NCI-H2107 (cell line): ENCODE measurements at places on chromosomes 2 and 18.

DNA sequence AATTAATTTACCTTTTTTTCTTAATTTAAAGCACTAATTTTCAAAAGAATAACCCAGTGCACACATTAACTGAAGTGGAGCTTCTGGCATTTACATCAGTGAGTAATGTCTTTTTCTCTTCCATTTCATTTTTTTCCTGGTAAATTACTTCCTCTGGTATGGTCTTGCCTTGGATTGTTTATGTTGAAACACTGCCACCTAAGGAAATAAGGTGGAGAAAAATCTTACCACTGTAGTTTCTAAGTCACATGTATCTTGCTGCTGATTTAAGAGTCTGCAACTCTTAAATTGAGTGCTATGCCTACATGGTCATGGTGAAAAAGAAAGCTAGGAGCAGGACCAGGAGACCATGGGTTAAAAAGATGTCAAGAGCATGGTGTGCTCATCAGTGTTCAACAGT lies 51.0 kb downstream of the TTC27 start:
- no peak for DNase-seq

GRCh38 chr2:24125956-24126355 lies 2.7 kb downstream of the FAM228B start:
- DNase-seq, result no peak

GRCh38 chr2:217922101-217923006 lies 80.4 kb downstream of the TNS1 start:
- DNase-seq, result no peak

DNA sequence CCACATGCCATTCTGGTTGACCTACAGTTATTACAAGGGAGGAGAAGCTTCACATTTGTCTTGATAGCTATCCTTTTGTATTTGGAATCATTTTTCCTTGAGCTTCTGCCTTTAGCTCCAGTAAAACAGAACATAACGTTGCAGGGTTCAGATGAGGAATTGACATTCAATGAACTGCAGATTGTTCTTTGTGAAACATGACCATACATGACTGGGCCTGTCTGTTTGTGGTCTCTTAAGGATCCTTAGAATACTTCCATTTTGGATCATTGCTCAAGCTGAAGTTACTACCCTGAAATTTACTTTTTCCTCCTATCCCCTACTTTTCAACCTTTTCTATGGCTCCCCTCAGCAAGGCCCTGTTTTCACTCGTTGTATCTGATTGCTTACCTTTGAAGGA lies 1281.7 kb upstream of the CELF4 start:
- no peak for DNase-seq

GRCh38 chr2:37767046-37767445 lies 95.6 kb upstream of the CDC42EP3 start:
- no peak for DNase-seq

DNA sequence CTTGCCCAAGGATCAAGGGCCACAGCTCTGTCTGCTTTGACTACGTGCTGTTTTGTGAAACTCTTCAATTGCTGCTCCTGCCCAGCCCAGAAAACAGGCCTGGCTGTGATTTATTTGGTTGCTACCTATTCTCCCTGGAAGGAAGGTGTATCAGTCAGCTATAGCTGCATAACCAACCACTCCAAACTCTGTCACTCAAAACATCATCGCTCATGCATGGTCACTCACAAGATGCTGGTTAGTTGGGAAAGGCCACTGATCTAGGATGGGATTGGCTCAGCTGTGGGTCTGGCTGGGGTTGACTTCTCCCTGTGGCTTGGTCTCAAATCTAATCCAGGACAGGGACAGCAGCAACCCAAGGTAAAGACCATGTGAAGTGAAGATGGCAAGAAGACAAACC lies 14.6 kb downstream of the TEX51 start:
- no peak for DNase-seq

DNA sequence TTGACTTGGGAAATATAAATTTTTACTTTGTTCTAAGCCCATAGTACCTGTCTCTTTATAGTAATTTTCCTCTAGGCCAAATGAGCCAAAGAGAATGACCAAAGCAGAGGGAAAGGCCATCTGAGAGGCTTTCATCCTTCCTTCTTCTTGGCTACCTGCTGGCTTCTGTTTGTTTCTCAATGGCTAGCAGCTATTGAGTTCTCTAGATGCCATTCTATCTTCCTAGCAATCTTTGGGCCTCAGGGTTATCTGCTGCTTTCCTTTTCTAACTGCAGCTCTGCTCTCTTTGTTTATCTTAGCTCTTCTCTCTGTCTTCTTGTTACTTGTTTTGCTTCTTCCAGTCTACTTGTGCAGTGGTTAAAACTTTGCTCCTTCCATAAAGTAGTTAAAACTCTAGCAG lies 601.1 kb upstream of the NRXN1 start:
- DNase-seq, result no peak

- no peak for DNase-seq
These were observed 10.7 kb upstream of the RBM45 start for GRCh38 chr2:178101321-178102079.

DNA sequence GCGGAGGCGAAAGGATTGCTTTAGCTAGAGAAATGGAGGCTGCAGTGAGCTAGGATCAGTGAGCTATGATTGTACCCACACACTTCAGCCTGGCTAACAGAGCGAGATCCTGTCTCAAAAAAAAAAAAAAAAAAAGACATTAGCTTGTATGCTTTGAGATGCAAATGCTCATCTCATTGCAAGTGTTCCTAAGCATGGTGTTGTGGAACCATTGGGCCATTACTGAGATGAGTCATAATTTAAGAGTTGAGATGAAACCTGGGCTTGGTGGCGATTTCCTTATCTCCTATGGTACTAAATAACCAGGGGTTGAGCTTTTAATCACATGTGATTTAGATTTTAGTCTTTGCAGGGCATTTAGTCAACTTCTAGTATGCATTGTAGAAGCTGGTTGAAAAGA lies 2.2 kb downstream of the PLEKHA3 start:
- no peak for DNase-seq

GRCh38 chr2:207663870-207664545 lies 38.8 kb upstream of the METTL21A start:
- peak; percentile 17 for DNase-seq

DNA sequence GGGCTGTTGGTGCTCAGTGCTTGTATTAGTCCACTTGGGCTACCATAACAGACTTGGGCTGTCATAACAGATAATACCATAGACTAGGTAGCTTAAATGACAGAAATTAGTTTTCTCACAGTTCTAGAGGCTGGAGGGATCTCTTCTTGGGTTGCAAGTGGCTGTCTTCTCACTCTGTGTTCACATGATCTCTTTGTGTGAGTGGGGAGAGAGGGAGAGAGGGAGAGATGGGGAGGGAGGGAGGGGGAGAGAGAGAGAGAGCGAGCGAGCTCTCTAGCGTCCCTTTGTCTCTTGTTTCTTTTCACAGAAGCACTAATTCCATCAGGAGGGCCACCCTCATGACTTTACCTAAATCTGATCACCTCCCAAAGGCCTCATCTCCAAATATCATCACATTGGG lies 4.5 kb upstream of the XRCC5 start:
- DNase-seq, result no peak

DNA sequence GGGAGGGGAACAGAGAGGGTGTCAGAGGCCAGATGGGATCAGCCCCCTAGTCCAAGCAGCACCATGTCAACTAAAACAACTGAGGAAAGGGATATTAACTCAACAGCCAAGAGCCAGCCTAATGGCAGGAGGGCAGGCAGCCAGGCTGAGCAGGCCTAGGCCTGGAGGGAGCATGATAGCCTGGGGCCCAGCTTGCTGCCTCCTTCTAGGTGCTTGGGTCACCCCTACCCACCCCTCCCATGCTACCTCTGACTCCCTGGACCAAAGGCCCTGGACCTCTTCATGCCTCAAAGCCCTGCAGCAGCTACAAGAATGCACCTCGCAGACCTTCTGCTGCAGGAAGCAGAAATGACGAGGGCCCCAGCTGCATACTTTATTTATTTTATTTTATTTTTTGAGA lies 22.1 kb upstream of the TNS1 start:
- DNase-seq, result no peak

GRCh38 chr2:204325468-204325867 lies 219.8 kb upstream of the PARD3B start:
- DNase-seq, result peak; percentile 61

DNA sequence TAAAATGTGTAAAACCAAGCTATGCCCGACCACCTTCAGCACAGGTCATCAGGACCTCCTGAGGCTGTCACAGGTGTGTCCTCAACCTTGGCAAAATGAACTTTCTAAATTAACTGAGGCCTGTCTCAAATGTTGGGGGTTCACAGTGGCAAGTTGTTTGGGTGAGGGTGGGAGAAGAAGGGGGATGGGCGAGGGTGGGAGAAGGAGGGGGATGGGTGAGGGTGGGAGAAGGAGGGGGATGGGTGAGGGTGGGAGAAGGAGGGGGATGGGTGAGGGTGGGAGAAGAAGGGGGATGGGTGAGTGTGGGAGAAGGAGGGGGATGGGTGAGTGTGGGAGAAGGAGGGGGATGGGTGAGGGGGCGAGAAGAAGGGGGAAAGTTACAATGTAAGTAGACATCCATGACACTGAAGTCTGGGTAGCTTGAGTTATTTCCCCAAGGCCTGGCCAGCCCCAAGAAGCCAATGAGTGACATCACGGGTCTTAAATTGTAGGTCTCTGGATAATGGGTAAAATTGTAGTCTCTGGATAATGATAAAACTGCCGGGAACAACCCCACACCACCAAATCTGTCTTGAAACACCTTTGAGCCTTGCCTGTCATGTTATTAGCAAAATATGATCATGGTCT lies 56.3 kb downstream of the TIMM21 start:
- DNase-seq, result no peak

DNA sequence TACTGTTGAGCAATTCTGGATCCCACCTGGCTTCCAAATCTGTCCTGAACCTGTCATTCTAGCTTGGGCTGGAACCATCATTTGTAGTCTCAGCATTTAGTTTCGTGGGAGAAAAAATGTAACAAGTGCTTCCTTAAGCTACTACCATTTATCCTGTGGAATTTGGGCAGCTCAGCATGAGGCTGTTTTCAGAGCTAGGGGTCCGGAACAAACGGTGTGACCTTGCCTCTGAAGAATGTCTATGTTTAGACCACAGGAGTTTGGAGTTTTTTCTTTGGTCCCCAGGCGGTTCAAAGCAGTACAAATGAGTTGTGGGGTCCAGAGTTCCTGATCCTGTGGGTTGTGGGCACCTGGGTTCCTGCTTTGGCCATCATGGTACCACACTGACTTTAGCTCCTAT lies 59.1 kb upstream of the TMEM178A start:
- DNase-seq, result no peak

GRCh38 chr2:210267698-210268097 lies 42.5 kb upstream of the ACADL start:
- DNase-seq, result no peak

DNA sequence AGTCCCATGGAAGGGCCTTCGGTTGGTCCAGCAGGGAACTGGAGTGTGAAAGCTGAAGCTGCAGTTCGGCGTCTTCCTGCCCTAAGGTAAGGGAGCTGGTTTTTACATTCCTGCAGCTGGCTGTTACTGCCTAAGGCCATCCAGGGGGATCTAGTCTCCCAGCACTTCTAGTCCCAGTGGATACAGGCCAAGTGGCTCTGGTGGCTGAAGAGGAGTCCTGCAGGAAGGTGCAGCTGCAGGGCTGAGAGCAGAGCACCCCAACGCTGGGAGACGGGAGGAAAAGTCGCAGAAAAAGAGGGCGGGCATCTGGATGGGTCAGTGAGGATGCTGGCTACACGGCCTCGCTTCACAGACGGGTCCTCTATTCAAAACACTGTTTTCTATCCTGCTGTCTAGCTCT lies 225.0 kb upstream of the HS6ST1 start:
- DNase-seq, result no peak

DNA sequence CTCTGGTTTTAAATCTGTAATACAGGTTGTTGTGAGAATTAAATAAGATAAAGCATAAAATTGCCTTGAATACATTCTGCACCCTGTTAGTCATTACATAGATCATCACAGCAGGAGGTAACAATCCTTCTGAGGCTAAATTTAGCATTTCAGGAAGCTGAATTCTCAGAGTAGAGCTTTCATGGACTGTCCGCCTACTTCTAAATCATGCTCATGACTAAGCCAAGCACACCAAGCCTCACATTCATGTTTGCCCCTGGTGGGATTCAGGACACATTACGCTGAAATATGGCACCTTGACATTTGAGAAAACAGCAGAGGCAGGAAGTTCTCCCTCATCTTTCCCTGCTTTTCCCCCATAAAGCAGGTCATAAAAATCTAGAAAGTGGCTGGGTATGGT lies 16.6 kb upstream of the PIK3C3 start:
- no peak for DNase-seq

GRCh38 chr2:156459720-156460119 lies 23.5 kb downstream of the GPD2 start:
- no peak for DNase-seq

DNA sequence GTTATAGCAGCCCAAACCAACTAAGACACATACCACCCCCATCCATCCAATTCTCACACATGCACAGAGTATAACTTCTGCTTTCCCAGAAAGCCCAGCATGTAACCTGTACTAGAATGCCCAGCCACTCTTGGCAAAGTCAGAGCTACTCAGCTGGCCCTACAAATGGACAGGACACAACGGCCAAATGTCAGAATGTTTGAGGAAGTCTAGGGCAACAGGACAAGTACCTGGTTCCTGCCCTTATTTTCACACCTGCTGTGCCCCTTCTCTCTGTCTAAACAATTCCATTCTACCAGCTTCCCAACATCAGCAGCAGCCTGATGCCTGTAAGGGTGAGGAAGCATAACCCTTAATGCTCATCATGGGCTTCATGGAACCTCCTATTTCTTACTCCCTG lies 15.1 kb upstream of the BZW1 start:
- DNase-seq, result no peak

GRCh38 chr18:61791031-61791430 lies 101.8 kb downstream of the RNF152 start:
- DNase-seq, result no peak

DNA sequence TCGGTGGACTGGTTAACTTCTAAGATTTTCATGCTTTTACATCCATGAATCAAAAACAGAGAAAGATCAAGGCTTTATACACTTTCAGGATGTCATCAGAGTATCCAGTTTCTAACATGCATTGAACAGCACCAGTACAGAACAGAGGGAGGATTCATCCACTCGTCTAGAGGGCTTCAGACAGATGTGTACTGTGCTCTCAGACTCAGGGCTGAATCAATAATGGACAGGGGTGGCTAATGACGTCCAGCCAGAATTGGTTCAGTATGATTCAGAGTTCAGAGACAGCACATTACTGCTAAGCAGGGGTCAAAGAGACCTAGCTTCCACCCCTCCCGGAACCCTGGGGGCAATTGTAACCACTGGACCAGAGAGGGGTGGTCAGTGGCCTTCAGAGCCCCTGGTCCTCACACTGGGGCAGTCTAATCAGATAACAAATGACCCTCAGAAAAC lies 37.3 kb downstream of the RNU4ATAC start:
- DNase-seq, result no peak

DNA sequence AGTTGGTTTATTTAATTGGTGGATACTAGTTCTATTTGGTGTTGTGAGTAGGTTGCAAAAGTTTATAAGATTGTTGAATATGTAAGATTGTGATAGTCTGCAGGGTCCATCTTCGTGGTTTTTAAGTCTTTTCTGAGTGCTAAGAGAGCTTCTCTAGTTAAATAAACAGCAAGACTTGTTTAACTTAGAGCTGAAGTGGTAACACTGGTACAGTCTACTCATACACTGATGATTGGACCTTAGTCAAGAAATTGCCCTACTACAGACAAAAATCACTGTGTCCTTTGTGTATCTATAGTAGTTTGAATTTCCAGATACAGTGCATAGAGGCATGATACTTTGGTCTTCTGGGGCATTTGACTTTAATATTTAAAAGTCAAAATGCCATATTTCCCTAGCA lies 94.6 kb downstream of the PHLPP1 start:
- DNase-seq, result no peak

- DNase-seq, result no peak
These were observed 26.8 kb downstream of the MOGAT1 start for GRCh38 chr2:222698276-222698675.
